ENCODE measurements at places on chromosomes 7 and 10.

DNA sequence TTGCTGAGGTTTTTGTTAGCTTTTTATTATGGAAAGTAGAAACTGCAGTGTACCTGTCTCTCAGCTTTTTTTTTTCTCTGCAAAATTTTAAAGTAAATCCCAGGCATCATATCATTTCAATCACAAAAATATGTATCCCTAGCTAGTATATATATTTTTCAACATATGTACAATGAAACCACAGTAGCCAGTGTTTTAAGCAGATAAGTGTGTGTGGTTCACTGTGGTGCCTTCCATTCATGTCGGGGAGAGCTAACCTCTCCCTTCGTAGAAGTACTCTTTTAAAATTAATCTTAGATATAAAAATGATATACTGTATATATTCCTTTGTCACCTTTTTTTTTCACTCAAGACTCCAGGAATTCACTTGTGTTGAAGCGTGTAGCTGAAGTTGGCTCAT is 22.7 kb downstream of the CUL1 start:
- DNase-seq: no peak

DNA sequence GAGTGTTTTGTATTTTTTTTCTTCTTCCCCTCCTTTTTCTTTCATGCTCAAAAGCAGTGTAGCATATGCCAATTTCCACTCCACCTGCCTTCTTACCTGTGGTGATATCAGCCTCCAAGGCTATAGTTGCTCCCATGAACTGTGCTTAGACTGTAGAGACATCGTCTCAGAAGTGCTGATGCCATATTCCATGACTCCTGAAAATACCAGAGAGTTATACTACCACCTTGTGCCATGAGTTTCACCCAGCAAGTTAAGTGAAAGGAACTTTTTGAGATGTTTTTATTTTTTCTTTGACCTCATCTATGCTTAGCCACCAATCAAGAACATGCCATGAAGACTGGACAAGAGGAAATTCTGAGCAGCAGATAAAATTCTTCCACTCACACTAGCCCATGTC is 142.8 kb upstream of the SEMA3E start:
- no peak for DNase-seq

GRCh38 chr7:26399736-26400135 is 108.1 kb downstream of the SNX10 start:
- DNase-seq: no peak

- no peak for DNase-seq
Measured at GRCh38 chr7:4730971-4731370, 44.5 kb upstream of the AP5Z1 start.

- DNase-seq: no peak
Measured at GRCh38 chr10:88187472-88187871, 324.0 kb downstream of the PTEN start.

DNA sequence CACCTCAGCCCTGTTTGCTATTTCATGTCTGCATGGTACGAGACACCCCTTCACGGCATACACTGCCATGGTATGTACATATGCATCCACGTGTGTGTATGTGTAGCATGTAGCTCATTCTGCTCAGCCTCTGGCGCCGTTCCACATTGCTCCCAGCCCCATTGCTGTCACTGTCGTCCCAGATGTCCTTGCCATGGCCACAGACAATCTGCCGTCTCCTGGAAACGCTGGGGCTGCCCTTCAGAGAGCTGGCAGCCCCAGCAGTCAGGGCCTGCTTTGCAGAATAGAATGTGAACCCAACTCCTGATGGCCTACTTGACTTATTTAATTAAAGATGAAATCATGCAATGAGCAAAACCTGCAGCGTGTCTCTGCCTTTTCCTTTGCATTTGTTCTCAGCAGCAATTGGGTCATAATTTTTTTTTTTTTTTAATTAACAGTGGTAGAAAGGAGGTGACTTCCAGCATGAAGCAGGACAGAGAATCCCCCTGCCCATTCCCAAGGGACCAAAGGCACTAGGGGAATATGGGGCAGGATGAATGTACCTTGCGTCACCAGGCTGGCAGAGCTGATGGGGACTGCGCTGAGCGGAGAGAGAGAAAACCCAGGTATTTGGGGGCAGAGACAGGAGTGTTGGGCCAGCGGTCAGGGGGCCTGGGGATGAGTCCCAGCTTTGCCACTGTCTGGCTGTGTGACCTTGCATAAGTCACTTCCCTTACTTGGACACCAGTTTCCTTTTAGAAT is 49.2 kb downstream of the CHST3 start:
- no peak for DNase-seq

GRCh38 chr10:21600804-21601433 is 66.9 kb downstream of the MLLT10 start:
- no peak for DNase-seq

- no peak for DNase-seq
Measured at GRCh38 chr10:99975942-99976809, 33.6 kb downstream of the DNMBP start.

DNA sequence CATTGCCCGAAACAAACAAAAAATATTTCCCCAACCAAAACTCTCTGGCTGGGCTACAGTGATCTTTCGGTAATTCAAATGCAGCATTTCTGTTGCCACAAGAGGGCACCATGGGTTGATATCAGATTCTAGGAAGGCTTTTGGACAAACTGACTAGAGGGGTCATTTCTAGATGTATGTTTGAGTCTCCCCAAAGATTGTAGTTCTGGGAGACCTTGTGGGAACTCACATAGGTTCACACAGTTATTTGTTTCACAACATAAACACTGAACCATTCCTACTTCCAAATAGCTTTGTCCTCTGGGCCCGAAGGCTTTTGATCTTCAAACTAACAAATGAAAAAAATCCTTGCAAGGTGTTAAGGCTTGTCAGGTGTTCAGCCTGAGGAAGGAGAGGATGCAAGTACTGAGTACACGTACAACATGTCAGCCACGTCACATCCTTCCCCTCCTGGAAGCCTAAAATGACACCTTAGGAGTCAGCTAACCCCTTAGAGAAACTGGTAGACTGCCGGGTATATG is 37.0 kb upstream of the IL15RA start:
- DNase-seq: peak; percentile 55

DNA sequence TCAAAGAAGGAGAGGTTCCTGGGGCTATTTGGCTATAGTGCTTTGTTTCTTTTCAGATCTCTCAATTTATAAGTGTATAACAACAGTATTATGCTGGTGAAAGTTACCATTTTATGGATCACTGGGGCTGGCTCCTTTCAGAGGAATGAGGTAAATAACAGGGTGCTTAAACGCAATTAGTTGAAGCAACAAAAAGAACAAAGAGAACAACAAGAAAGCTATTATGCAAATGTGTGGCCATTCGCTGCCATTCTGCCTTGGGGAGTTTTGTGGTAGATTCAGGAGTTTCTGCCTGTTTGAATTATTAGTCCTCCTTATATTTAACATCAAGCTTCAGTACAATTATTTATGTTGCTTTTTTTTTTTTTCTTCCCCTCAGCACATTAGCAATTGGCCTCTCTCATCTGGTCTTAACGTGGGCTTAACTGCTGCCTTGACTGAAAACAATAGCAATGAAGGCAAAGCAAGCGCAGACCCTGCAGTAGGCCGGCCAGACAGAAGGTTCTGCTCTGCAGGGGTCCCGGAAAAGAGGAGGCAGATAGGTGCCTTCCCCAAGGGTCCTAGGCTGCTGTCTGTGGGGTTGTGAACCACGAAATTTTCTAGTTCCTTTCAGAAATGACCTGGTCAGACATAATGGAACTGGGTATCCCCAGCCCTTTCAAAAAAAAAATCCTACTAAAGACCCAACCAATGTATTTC is 339.9 kb upstream of the PODXL start:
- no peak for DNase-seq

DNA sequence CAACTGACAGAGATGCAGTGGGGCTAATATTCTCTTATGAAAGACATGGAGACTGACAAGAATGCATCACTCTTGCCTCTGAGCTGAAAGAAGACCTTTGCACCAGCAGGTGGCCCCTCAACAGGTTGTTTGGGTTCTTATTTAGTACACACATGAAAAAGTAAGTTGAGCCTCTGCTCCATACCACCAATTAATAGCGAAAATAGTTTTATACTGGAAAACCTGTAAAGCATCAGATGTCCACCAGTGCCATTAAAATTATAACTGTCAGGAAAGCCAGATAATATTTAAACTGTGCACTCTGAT is 26.3 kb upstream of the FAM13C start:
- no peak for DNase-seq

DNA sequence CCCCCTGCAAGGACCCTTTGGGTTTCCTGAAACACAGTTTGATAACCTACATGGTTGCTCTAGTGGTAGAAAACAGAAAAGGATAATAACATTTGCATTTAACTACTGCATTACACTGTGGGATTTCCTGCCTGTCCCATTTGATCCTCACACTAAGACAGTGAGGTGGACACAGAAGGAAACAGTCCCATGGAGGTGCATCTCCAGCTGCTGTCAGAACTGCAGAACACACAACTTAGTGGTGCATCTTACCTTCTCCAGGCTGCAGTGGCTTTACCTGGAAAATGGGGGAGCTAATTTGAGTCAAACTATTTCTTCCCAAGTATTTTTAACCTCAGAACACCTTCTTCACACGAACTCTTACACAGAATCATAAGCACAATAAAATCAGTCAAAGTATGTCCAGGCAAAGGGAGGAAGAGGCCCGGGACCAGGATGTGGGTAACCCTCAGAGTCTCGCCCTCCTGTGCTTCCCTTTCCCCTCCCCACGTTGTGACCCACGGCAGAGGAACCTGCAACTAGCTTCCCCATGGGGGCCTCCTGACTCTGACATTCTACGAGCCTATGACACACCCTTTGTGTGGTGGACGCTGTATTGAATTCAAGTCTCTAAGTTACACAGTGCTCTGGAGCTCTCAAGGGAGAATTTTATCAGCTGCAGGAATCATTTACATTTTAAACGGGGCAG is 33.7 kb downstream of the SCRN1 start:
- no peak for DNase-seq
